ENCODE measurements at places on chromosomes 7 and 10. TPM values are rescaled to one million over a fixed set of nuclear protein-coding genes. Genes with fewer than 3 reads are reported as not detected.
A peak's percentile ranks its signal among the peaks of the same experiment; 100 is the strongest.

GRCh38 chr7:128845987-128846386 is 15.8 kb downstream of the FLNC start:
- peaks cover 5% of the 10 kb centered on the region for H3K4me1 ChIP-seq
- H3K27me3 ChIP-seq = no peaks in the 10 kb centered on the region
- no peak for DNase-seq
- H3K4me3 ChIP-seq = no peak overlapping the region

DNA sequence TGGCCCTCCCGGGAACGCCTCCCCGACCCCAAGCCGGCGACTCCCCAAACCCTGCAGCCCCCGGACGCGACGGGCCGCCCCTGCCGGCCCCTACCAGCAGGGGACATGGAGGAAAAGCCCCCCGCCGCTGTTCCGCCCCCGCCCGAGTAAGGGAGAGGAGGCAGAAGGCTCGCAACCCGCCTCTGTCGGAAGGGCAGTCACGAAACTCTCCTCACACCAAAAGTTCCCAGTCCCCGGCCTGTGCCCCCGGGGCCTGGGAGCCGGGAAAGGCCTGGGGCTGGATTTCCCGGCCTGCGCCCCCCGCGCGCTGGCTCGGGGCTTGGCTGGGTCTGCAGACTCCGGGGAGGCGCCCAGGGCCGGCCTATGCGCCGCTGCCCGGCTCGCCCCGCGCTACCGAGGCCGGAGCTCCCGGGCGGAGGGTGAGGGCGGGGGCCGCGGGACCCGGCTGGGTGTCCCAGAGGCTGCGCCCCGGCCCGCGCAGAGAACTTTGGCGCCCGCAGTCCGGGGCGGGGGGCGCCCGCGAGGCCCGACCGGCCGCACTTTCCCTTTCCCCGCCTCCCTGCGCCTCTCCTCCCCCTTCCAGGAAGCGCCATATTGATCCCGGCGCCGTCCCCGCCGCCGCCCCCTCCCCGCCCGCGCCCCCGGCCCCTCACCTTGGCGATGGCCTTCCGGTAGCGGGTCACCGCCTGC is 728 bp downstream of the PARD3 start:
- H3K4me1 ChIP-seq = peaks cover 19% of the 10 kb centered on the region
- H3K27ac ChIP-seq = no peak overlapping the region
- H3K4me3 ChIP-seq = peak overlapping the region; percentile 49
- H3K36me3 ChIP-seq = no peaks in the 10 kb centered on the region

- peak overlapping the region; percentile 93 for H3K4me3 ChIP-seq
- H3K4me1 ChIP-seq = peaks cover 53% of the 10 kb centered on the region
- peaks cover 32% of the 10 kb centered on the region for H3K36me3 ChIP-seq
- DNase-seq = no peak
Observed at GRCh38 chr10:110569736-110570135, 2.2 kb downstream of the SMC3 start.

PRRT4 gene
- total RNA-seq = 0.10 TPM
